ENCODE measurements at places on chromosomes 11 and 22.
A peak's percentile ranks its signal among the peaks of the same experiment; 100 is the strongest.

DNA sequence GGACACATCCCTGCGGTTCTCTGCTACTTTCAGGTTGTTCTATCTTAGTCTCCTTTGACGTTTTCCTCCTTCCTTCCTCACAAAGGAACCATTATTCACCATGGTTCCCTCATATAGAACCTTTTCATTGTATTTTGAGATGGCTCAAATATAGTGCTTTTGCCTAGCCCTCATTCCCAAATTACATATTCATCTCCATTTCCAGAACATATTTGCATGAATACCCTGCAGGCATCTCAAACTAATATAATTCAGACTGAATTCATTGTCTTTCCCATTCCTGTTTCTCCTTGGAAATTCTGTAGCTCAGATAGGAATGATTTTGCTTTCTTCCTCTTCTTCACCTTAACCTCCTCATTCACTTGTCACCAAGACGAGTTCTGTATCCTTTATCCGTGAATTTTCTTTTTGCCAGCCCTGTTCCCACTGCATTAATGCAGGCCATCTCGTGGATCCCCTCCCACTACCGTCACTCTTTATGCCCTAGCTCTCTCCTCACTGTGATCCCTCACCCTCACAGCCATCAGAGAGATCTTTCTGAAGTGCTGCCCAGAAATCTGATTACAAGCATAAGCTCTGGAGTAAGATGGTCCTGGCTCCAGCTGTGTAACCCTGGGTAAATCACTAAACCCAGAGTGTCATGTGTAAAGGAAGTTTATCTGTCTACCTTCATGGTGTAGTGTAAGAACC lies 23.3 kb downstream of the PIWIL4 start:
- no peak for DNase-seq

GRCh38 chr11:8025123-8025522 lies 38.0 kb downstream of the EIF3F start:
- DNase-seq: no peak

DNA sequence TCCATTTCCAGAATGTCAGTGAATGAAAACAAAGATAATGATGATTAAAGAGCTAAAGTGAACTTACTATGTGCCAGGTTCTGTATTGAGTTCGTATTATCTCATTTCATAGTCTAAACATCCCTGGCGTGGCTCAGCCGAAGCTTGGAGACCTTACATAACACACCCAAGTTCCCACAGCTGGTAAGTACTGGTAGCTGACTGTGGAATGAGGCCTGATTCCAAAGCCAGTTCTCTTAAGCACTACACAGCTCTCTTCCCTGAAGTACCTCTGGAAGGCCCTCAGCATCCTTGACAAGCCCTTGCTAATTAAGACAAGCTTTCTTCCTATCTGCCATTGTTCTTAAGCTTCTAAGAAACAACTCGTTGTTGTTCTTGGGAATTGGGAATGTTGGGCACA lies 28.6 kb upstream of the NCAM1 start:
- DNase-seq: no peak

- DNase-seq: peak; percentile 32
Measured at GRCh38 chr11:104678408-104678807, 219.9 kb downstream of the CASP12 start.

GRCh38 chr22:49340406-49340805 lies 487.3 kb downstream of the BRD1 start:
- no peak for DNase-seq

- no peak for DNase-seq
Measured at GRCh38 chr22:50612528-50613221, 12.1 kb downstream of the MAPK8IP2 start.

GRCh38 chr11:13101644-13102512 lies 92.8 kb downstream of the RASSF10 start:
- no peak for DNase-seq

All from PC-3 (cell line).